Skeletal muscle tissue (tissue), 5 donors: ENCODE measurements at places on chromosomes 4 and X. TPM values are rescaled to one million over a fixed set of nuclear protein-coding genes. Genes with fewer than 3 reads are reported as not detected.

KDR gene
- 49.1 TPM for total RNA-seq

KIF4A gene
- 3.7 TPM for total RNA-seq

TCEAL5 gene
- total RNA-seq: 0.52 TPM

IDH3G gene
- total RNA-seq: 25.1 TPM

UGT8 gene
- total RNA-seq: 2.1 TPM

TXK gene
- total RNA-seq: 0.52 TPM

IL1RAPL1 gene
- total RNA-seq: 3.7 TPM

CDKL5 gene
- total RNA-seq: 4.2 TPM

ARHGEF9 gene
- total RNA-seq: 16.2 TPM

SPANXA2 gene
- total RNA-seq: not detected

AKAP14 gene
- not detected for total RNA-seq

MAGEA2B gene
- not detected for total RNA-seq

MAGEB1 gene
- total RNA-seq: not detected

EREG gene
- total RNA-seq: not detected
